IPS DF 6.9 (cell line): ENCODE measurements at places on chromosomes 5 and 9.

DNA sequence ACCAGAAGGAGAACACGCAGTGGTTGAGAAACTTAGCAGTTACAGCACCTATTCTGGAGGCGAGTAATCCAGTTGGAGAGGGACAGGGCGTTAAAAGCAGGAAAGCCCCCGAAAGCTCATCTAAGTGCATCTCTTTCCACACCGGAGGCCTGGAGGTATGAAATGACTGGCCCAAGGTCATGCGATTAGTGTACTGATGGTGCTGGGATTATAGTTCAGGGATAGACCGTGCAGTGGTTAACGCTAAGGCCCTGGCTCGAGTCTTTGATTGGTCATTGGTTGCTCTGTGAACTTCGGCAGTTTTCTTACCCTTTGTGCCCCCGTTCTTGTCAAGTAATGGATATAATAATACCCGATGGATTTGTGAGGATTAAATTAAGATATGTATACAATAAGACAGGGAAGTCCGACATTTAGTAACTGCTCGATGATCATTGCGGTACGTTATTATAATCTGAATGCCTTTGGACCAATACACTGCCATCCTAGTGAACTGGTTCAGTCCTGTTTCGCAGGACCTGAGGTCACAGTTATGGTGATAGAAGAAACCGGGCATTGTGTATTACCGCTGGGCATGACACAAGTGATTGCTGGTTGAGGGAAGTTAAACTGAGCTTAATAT is 960 bp downstream of the CANX start:
- DNase-seq: no peak

DNA sequence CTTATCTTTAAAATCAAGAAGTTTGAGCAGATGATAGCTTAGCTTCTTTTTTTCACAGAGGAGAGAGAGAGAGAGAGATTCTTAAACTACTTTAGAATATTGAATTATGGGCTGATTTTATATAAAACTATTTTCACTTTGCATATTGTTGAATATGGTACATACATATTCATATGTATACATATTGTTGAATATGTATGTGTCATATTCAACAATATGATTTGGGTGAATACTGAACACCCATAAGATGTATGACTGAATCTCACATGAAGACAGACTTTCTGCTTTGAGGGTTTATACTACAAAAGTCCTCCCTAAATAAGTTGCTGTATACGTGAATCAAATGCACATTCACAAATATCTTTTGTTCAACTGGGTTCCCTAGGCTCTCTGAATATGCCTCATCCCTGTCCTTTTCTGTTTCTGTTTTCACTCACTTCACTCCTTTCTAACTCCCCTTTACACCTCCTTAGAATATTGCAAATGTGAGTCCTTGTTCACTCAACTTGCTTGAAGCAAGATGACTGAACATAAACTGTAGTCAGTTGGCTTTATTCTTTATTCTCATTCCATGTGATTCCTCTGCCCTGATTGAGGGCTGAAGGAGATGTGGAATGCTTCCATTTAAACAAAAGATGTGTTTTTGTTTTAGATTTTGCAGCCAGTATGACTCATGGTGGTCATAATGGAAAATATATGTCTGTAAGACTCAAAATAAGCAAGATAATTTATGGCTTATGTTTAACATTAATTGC is 225.4 kb upstream of the DAB2 start:
- DNase-seq: no peak

DNA sequence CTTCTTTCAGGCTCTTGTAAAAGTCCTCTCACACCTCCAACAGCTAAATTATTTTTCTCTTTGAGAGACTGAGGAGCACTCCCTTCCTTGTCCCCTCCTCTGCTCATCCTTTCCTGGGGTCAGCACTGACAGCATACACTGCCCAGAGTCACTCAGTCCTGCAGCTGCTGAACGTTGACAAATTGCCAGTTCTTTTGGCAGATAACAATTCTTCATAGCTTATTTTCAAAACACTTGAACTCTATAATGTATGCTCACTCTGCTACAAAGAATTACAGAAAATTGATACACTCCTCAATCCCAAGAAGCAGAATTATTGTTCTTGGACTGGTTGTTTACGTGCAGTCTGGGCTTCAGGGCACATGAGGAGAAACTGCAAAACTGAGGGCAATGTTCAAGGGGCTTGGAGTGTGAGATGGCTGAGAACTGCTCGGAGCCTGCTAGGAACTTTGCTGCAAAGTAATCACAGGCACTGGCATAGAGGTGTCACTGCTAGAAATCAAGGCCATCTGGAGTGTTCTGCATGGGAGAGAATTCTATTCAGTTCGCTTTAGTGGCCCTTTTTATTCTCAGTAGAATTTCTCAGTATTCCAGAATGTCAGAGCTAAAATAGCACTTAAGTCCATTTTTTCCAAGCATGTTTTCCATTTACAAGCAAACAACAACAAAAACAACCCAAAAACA is 96.4 kb upstream of the SPOCK1 start:
- no peak for DNase-seq

GRCh38 chr9:134204041-134204440 is 39.7 kb upstream of the RNU6ATAC start:
- no peak for DNase-seq

DNA sequence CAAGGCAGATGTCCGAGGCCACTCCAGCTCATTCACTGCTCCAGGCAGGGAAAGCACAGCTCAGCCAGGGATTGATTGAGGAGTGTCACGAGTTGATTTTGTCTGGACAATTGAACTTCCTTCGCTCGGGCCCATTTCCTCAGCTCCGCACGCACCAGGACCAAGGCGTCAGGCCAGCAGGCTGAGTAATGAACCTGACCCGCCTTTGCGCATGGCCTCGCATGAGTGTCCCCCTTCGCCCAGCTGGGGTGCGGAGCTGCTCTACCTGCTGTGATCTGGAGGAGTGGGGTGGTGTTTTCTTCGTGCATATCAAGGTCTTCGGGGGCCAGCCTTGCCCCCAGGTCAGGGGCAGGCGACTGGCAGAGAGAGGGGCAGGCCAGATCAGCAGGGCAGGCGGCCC is 44.0 kb downstream of the VAV2 start:
- DNase-seq: no peak

DNA sequence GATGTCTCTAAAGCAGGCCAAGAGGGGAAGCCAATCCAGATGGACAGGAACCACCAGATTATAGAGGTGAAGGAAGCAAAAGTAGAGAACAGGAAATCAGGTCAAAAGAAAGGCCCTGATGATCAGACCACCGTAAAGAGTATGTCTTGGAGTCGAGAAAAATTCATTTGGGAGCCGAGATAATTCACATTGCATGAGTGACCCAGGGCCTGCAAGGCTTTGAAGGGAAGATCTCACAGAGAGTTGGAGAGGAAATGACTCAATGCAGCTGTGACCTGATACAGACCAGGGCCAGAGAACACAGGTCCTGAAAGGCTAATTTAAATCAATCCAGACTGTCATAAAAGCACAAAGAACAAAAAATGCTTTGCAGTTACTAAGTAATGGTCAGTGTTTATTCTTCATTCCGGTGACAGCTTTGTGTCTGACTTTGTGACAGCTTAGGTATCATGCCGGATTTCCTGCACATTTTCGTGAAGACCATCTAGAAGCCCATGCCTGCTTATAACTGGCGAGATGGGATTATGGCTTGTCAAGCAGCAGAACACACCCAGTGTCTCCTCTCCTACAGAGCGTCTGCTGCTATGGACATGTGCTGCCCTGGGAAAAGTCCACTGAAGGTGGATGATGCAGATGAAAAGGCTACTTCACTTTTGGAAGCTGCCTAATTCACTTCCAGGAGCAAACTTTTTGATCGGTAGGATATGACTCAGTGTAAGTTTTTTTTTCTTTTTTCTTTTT is 5.8 kb upstream of the ACTBL2 start:
- DNase-seq: no peak

GRCh38 chr9:77917800-77918199 is 113.8 kb downstream of the GNAQ start:
- DNase-seq: no peak

DNA sequence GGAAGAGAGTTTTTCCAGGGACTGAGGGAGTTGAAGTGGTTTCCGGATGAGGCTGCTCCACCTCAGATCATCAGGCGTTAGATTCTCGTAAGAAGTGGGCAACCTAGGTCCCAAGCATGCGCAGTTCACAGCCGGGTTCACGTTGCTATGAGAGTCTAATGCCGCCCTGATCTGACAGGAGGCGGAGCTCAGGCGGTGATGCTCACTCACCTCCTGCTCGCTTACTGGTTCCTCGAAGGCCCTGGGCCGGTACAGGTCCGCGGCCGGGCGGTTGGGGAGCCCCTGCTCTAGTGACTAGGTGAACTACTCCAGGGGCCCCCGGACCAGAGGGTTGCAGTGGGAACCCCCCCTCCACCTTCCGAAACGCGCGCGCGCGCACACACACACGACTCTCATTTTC is 997 bp upstream of the RNF130 start:
- DNase-seq: no peak

- DNase-seq: no peak
These were observed 408.8 kb downstream of the ADGRV1 start for GRCh38 chr5:90967443-90967842.

DNA sequence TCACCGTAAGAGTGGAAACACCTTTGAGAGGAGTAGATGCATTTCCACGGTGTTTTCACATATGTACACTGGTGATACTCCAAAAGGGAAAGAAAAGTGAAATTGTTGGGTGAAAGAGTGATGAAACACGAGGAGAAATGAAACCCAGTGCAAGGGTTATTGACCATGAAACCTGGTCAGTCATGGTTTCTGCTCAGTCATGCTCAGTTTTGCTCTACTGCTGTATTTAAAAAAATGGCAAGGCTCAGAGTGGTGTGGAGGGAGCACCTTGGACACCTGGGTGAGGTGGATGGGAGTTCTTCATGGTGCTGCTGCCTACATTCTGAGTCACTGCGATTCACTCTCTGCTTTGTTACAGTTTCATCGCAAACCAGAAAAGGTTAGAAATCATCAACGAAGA is 32.3 kb downstream of the NTRK2 start:
- DNase-seq: no peak

- no peak for DNase-seq
These were observed 52.5 kb downstream of the IQGAP2 start for GRCh38 chr5:76455531-76456133.

GRCh38 chr5:78549043-78549442 is 99.5 kb downstream of the LHFPL2 start:
- no peak for DNase-seq

- no peak for DNase-seq
These were observed 114.2 kb upstream of the FST start for GRCh38 chr5:53366245-53366644.

DNA sequence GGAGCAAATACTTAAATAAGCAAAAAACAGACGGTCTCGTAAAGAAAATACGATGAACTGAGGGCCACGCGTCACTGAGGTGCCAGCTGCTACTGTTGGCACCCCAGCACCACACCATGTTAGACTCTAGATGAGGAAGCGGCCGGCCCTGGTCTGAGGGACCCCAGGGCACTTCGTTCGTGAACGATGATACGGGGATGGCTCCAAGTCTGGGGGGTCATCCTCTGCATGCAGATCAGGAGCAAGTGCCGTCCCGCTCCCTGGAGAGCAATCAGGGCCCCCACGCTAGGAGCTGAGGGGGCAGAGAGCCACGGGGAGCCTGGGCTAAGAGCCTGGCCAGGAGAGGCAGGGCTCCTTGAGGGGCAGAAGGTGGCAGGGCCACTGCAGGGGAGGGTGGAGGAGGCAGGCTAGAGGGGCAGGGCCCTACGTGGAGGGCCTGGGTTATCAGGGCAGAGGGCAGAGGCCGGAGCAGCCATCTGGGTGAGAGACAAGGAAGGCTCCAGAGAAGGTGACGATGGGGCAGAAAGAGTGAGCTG is 24.1 kb downstream of the SARDH start:
- no peak for DNase-seq

GRCh38 chr5:119080936-119081335 is 10.0 kb downstream of the DMXL1 start:
- no peak for DNase-seq

GRCh38 chr5:14767735-14768507 is 103.4 kb downstream of the OTULIN start:
- DNase-seq: no peak

- no peak for DNase-seq
These were observed 140.3 kb upstream of the IRX2 start for GRCh38 chr5:2891781-2892180.

GRCh38 chr9:95316794-95317118 is 753 bp downstream of the FANCC start:
- DNase-seq: no peak

GRCh38 chr9:104774831-104775573 is 11.1 kb downstream of the NIPSNAP3B start:
- DNase-seq: no peak

- DNase-seq: no peak
These were observed 59.5 kb downstream of the CAMSAP1 start for GRCh38 chr9:135847833-135848232.

DNA sequence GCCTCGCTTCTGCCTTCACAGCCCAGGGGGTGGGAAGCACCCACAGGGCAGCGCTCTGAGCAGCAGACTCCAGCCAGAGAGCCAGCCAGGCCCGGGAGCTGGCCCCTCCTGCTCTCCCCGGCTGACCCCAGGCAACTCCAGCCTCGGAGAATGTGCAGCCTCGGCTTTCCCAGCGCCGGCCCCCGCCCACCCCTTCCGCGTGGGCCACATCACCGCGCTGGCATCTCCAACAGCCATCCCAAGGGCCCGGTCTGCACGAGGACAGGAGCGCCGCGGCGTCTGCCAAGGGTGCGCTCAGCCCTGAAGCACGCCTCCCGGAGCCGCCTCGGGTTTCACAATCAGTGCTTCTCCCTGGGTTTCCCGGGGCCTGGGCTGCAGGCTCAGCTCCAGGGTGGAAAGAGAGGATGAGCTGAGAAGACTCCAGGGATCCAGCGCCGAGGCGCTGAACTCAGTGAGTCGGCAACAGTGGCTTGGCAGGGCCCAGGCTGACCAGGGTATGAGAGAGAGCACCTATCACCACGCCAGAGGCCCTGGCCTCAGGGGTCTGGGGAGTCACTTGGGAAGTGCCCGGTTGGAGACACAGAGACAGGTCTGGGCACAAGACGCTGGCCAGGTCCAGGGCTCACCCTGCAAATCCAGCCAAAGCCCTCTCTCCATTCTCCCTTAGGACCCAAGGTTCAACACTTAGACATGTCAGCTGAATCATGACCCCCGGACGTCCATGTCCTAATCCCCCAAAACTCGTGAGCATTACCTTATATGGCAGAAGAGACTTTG is 79.6 kb downstream of the ADAMTS2 start:
- DNase-seq: no peak

DNA sequence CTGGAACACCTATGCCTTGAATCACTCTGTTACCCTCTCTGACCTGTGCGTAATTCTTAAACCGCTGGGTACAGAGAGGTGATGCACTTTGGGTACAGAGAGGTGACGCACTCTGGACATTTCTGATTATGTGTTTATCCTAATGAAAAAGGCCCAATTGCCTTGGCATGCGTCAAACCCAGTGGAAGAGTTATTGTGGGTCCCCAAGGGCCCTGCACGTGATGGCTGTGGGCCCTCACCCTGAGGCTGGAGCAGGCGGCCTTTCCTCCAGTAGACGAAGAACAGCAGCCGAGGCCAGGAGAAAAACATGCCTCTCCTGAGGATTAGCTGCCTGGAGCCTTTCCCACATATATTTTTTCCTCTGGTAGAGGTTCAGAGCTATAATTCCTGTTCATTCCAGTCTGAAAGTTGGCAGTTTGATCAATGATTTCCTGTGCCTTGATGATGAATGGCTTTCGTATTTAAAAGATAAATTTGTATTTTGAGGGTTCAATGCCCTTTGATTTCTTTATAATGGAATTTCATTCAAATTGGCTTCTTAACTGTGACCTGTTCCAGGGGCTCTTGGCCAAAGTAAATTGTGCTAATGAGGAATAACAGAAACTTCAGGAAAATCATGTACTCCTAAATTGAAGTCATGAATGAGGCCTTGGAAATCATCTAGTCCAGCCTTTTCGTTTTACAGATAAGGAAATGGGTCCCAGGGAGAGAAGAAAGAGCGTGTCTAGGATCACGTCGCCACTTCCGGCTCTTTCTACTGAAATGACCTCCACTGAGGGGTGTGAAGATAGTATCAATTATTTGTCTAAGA is 22.8 kb downstream of the ACER2 start:
- no peak for DNase-seq
